ENCODE measurements at places on chromosomes 13 and 19.
A peak's percentile ranks its signal among the peaks of the same experiment; 100 is the strongest.

GRCh38 chr19:19381007-19381926 is 24.2 kb upstream of the GATAD2A start:
- no peak for DNase-seq

- DNase-seq, result no peak
These were observed 476.2 kb downstream of the KLF12 start for GRCh38 chr13:73657821-73658540.

DNA sequence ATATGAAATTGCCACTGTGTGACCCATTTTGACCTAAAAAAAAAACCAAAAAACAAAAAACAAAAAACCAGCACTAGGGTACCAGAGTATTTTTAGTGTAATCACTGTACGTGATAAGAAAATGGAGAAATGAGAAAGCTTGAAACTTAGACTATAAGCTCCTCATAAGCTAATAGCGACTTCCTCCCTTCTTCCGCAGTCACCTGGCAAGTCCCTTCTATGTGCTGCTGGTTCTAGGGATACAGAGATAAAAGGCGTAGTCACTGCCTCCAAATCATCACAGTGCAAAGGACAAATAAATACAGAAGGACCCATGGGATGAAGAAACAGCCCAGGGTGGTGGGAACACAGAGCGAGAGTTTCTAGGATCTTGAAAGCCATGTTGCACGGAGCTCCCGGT is 190.3 kb downstream of the TM9SF2 start:
- DNase-seq, result no peak

DNA sequence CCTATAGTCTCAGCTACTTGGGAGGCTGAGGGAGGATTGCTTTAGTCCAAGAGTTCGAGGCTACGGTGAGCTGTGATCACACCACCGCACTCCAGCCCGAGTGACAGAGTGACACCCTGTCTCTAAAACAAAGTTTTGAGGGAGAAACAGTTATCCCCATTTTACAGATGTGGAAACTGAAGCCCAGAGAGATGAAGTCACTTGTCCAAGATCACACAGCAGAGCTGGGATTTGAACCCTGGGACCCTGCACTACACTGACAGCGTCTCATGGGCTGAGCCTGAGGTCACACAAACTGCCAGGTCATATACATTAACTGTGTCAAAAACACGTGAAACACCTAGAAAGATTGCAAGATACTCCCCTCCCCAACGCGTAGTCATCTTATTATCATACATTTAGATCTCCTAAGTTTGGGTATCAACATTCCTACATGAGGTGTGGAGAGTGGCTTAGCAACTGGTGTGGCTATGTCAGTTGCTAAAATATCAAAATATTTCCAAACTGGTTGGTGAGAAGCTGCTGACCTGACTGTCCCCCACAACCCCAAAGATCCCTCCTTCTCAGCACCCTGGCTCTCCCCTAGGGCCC is 8.2 kb downstream of the FCGBP start:
- DNase-seq, result no peak

DNA sequence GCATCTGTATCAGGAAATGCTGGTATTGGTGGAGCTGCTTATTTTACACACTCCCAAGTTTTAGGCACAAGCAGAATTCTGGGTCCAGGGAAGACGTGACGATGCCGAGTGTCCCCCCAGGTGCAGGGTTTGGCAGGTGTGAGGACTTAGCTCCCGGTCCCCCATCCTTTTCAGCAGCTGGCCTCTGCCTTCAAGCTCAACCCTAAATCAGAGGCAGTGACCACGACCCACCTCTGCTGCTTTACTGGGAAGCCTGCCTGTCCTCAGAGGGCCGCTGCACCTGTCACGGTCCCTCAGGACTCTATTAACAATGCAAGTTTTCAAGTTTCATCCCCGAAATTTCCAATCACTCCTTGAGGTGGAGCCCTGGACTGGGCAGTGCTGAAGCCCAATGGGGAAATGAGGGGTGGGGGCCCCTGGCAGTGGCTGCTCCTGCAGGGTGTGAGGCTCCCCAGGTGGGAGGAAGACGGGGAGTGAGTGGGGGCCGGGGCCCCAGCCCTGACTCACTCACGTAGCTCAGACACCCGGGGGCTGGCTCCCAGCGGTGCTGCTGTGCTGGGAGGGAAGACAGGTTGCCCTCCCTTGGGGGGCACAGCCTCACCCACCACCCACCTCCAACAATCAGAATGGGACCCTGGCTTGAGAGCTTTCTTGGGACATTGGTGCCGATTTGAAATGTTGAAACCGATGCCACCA is 92.6 kb upstream of the MCF2L start:
- DNase-seq, result no peak

DNA sequence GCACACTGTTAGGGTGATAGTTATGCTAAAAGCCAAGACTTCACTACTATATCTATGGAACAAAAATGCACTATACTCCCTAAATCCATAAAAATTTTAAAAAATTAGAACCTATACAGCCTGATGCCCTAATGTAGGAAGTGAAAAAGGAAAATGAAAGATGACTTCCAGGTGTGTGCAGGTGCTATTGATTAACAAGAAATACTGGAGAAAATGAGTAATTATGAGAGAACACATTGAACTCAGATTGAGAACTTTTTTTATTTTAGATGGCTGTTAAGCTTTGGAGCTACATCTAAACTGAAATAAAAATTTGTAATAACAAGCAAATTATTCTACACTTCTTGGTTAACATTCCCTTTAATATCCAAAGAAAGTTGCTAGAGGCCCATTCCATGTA is 1015.7 kb downstream of the PCDH9 start:
- no peak for DNase-seq

DNA sequence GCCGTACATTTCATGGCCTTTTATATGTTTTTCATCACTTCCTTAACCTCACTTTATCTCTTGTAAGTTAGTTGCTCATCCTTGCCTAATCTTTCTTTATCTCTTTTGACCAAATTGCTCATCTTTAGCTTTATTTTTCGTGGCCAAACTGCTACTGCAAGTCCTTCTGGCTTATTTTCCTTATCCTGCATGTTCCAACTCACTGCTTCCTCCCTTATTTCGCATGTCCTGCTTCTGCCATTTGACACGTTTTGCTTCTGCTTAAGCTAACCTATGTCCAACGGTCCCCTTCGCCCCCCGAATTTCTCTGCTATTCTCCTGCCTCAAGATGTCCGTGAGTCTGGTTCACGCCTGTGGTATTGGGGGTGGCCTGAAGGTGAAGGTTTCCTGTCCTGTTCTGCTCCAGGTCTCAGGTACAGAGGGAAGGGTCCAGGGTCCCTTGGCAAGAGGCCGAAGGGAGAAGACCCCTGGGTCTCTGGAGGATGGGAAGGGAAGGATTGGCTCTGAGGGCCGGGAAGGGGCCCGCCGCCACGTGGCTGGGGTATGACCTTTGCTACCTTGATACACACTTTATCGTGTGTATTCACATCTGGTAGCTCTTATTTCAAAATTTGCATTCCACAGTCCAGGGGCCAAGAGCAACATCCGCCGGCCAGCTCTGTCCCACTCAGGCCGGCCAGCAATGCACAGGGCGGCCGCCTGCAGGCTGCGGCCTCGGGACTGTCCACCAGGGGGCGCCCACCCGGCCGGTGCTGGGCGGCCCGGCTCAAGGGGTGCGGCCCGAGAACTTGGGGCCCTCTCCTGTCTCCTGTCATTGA is 2.9 kb upstream of the C19orf85 start:
- DNase-seq, result no peak

DNA sequence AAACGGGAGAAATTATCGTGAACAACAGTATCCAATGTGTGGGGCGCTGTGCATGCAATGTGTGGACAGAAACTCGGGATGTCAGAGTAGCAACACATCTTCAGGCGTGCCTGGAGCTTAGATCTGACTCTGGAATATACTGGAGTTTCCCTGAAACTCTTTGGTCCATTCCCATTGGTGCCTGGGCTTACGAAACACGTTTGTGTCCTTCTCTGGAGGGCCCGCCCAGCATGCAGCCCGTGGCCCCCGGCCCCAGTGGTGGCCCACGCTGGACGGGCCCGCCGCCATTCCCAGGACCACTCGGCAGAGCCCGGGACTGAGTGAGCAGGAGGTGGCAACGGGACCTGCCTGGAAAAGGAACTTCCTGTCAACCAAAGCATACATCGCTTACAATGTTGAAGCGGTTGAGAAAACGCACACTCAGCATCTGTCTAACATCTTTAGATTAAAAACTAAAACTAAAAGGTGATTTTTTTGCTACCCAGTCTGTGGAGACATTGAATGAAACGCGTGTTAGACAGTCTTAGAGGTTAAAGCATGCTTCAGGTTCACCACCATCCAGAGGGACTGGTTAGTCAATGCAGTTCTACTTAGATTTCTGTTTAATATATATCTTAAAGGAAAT is 19.3 kb upstream of the TIMM44 start:
- DNase-seq, result no peak

DNA sequence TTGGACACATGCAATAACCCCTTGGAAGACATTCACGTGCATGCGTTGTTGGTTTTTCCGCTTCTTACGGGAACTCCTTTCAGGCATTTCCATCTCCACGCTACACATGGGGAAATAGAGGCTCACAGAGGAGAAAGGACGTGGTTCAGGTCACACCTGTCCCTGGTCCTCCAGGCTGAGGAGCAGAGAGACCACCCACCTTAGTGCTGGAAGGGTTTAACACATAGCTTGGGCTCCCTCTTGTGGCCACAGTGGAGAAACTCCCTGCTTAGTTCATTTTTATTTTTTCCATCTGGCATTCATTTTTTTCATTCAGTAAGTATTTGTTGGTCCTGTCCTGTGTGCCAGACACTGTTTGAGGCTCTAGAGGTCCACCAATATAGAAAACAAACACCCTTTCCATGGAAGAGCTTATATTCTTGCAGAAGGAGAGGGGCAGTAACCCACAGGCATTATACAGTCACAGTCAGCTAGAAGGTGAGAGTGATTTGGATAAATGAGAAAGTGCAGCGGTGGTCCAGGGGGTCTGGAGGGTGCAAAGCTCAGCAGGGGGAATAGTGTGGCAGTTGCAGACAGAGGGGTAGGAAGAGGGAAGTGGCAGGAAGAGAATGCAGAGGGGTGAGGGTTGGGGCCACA is 24.2 kb upstream of the TTYH1 start:
- peak; percentile 45 for DNase-seq

GRCh38 chr13:28432816-28433560 is 61.9 kb downstream of the FLT1 start:
- no peak for DNase-seq

DNA sequence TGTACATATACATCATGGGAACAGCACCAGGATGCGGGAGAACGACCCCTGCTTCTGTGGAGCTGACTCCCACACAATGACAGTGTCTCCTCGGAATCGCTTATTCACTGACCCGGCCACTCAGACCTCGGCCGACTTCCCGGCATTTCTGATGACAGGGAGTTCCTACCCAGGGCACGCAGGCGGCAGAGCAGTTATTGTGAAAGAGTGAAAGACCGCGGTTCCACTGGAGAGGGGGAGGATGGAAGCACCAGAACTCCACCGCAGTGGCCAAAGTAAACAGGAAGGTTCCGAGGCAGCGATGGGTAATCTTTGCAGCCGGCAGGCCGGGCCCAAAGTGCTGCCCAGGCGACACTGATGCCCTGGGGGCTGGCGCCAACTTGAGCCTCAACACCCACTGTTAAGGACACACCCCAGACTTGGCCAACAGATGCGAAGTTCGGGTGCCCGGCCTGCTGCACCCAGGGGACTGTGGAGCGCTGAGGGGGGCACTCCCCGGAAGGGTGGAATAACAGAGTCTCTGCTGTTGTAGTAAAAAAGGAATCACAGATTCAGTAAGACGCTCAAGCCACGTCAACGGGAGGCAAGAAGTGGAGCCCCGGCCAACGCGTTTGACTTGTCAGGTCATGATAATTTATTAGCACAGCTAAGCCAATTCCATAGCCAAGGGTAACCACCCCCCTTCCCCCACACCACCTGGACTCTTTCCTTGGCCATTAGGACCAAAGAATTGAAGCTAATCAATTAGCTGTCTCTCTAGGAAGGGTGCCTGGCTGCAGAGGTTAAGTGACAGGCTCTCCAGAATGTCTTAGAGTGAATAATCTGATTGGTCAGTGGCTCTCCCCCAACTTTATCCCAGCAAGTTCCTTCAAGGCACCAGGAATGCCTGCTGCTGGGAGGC is 5.8 kb downstream of the MLLT1 start:
- DNase-seq, result no peak

DNA sequence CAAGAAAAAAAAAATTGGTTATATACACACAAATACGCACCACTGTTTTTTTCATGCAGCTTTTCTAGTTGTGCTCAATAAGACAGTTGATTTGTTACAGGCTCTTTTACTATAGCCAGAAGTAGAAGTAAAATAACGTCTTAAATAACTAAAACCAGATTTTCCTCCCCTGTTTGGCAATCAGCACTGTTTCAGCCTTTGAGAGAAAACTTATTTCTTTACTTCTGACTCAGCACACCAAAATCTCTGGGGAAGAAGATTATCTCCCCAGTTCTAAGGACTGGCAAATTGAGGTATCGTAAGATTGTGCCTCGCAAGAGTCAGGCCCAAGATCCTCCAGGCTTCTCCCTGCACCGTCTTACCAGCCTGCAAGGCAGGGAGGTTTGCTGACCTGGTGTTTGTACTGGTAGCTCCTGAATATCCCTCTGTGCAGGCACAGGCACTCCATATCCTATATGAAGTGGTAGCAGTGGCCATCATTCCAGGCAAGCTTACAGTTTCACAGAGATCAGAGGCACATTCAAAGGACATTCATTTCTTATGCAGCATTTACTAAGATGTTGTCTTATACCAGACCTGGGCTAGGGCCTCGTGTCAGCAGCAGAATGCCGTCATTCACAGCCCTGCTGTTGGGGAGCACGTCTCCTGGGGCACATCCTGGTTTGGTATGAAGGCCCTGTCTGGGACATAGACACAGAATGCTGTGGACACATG is 268.2 kb downstream of the ZNF536 start:
- no peak for DNase-seq

- no peak for DNase-seq
These were observed 194.0 kb downstream of the NDFIP2 start for GRCh38 chr13:79674765-79675515.

- DNase-seq, result no peak
These were observed 377.0 kb downstream of the OLFM4 start for GRCh38 chr13:53405616-53406015.

GRCh38 chr13:113171250-113172125 is 13.0 kb downstream of the PROZ start:
- DNase-seq, result no peak

DNA sequence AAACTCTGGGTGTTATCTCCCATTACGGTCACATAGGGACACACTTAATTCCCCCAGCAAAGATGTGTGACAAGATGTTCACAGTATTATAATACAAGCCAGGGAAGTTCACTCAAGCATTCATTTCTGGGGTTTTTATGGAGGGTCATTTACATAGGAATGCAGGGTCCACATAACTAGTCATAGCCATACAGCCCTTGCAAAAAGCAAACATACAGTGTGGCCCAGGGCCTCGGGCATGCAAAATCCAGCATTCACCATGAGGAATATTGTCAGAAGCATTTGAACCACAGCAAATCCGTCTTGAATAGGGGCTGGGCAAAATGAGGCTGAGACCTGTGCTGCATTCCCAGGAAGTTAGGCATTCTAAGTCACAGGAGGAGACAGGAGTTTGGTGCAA is 13.0 kb upstream of the ZNF460 start:
- no peak for DNase-seq

Data from stimulated activated CD8-positive, alpha-beta memory T cell treated with anti-CD3 and anti-CD28 coated beads, Interleukin-7, amount 100 ng/mL, for 48 hours (primary cell).